Germinal center (tissue), 1 donor: ENCODE measurements at places on chromosomes 4 and X.

DNA sequence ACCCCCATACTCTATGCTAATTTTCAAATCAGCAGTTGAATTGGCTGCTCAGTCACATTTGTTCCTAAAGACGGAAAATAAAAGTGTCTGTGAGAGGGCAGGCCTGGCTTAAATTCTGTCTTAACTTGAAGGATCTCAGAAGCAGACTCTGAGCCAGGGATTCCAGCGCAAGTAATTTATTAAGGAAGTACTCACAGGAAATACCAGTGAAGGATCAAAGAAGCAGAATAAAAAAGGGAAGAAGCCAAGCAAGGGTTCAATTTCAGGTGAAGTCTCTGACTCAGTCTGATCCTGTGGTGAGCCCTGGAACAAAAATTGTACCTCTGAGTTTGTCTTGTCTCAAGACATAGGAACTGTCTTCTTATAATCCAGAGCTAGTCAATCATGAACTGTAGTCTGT, 52.2 kb downstream of the IL1RAPL1 start:
- no peak for DNase-seq

- DNase-seq, result no peak
These were observed 224.6 kb downstream of the BCOR start for GRCh38 chrX:39873117-39873516.

- no peak for DNase-seq
These were observed 125.8 kb upstream of the SLC7A11 start for GRCh38 chr4:138367942-138368341.

DNA sequence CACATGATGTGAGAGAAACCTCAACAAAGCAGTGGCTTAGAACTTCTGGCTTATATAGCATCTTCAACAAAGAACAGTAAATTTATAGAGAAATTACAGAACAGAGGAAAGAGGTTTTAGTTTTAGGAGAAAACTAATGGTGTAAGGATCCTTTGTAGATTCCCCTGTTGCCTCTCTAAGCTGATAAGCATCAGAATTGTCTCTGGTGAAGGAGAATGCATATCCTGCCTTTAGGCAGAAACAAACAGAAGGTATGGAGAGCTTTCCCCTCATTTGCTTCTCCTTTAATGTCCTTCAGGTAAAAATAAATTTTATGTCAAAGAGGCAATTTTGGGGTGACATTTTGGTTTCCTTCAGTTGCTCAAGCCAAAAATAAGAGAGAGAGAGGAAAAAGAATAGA, 625.9 kb downstream of the CCSER1 start:
- no peak for DNase-seq

DNA sequence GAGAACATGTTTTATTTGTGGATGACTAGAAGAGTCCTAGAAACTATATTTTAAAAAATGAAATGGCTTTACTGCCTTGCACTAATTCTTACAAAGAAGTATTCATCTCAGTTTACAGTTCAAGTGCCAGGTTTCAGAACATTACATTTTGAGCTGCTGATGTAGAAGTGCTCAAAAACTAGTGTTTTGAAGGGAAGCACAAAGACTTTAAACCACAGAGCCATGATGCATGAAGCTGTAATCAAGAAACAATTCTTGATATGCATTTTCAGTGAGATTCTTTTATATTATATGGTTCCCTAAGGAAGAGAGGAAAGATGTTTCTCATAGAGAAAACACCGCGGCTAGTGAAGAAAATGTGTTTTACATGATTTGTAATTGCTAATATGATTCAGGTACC, 1163.0 kb downstream of the RAPGEF2 start:
- no peak for DNase-seq

DNA sequence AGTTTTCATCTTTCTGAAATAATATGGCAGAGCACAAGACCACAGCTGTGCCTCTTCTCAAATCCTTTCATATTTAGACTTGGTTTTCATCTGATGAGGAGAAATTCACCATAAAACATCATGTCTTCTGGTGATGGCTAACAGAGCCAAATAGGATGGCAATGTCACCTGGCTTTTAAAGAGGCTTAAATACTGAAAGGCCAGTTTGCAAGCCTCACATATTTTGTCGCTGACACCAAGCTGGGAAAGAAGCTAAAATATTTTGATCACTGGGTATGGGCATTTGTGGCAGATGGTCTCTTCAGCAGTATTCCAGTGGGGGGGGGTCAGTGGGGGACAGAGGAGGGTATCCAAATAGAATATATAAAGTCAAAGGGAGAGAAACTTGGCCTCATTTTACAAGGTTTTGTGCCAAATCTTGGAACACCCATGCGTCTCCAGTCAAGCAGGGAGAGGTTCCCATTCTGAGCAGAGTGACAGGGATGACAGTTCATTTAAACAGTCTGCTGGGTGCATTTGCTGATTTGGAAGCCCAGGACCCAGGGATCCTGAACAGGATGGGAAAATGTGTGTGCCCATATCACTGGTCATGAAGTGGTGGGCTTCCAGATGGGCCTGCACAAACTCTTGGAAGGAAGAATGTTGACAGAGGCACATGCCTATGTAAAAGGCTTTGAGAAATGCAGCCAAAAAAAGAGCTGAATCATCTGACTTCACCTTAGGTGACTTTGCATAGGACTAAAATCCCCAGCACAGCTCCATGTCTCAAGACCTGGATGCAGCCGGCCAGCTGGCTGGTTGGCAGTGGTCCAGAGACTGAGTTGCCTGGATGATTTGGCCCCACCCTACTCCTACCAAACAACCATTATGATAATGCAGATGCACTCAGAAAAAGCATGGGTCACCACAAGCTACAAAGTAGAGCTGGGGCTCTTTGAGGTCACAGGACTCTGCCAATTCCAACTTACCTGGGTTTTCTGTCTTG, 484.4 kb upstream of the NR3C2 start:
- DNase-seq, result no peak

DNA sequence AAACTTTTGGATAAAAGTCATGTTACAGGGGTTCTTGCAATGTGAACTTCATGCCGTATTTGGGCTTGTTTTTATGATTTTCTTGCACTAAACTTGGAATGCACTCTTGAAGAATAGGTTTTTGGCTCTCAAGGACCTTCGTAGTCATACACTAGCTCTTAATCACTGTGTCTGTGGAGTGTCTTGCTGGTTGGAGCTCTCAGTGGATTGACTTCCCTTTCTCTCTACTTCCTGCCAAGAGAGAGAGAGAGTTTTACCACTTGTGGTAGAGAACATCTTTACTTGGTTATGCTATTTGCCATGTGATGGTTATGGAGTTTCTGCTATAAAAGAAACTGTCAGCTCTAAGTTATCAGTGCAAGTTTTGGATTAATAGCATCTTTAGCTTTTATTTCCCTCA, 112.4 kb downstream of the BMPR1B start:
- DNase-seq, result no peak

DNA sequence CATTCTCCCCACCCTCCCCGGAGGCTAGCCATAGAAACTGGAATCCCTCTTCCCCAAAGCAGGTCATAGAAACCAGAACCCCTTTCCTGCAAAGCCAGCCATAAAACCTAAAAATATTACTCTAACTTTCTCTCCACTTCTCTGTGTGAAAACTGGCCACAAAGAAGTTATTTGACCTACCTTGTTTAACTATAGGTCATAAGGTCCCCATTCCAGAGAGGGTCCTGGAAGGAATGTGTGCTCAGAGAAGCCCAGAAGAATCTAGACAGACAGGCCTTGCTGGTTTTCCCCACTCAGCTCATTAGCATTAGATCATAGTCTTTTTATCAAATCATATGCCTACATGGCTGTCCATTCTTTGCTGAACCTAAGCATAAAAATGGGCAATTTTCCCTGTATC, 52.8 kb upstream of the TEX13A start:
- no peak for DNase-seq

- no peak for DNase-seq
These were observed 46.3 kb upstream of the LONRF3 start for GRCh38 chrX:118928151-118928550.

DNA sequence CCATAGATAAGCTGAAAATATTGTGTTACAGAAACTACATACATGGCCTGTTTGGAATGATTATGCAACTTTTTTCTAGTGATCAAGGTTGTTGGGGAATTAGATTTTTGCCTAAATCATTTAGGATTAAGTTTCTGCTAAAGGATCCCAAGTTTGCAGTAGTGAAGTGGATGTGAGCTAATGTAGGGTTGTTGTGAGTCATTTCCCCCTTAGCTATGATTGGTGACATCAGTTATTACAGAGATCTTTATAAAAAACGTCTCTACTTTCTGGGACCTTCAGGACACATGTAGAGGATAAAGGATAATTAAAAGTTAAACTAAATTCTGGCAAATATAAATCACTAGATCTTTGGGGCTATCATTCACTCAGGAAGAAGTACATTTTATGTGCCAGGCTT, 133.3 kb downstream of the GATB start:
- DNase-seq, result no peak

DNA sequence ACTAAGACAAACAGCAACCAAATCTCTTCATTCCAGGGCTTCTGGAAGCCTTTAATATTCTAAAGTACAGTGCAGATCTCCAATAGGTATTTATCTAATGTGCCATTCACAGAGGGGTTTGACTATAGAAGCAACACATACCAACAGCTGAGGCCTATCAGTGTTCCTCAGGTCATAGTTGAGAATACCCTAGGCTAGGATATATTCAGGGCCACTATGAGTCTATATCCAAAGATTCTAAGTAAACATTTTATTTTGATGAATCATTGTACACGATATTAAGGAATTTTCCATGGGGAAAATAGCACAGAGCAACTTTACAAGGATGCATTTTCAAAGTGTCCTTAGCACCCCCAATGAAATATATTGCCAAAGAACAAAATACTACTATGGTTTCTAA, 9.7 kb downstream of the SMIM10 start:
- no peak for DNase-seq

- no peak for DNase-seq
These were observed 290.4 kb upstream of the MAGEB16 start for GRCh38 chrX:35507701-35508100.

DNA sequence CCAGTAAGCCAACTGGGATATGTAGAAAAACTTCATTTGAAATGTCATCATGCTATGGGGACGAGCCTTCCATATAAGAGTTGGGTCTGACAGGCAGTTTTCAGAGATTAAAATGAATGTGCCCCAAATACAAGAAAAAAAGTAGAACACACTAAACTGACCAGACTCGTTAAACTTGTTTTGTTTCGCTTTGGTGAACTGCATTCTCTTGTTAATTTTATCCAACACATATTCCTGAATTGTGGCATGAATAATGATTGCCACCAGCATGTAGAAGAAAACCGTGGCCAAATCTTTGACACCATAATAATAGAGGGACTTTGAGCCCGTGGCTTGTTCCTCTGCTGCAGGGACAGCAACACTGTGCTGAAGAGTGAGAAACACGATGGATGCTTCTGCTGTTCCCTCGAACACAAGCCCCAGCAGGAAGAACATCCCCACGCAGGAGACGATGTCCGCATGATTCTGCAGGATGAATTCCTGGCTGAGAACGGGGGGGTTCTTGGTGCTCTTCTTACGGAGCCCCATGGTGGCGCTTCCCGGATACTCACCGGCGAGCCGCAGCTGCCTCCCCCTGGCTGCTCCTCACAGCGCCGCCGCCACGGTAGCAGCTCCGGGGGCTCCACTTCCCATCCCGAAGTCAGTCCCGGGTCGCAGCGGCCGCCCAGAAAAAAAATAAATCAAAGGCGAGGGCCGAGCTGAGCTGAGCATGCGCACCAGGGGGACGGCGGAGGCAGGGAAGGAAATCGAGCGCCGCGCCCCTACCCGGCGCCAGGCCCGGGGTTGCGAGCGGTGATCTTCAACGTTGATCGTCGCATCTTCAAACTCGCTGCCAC, at the start of gene TRAM1L1:
Gene TRAM1L1 (minus strand): TSS at position 711 of the 836 bp plus-strand sequence. CDS start 183 bp downstream, at position 528.
- peak; percentile 2 for DNase-seq

DNA sequence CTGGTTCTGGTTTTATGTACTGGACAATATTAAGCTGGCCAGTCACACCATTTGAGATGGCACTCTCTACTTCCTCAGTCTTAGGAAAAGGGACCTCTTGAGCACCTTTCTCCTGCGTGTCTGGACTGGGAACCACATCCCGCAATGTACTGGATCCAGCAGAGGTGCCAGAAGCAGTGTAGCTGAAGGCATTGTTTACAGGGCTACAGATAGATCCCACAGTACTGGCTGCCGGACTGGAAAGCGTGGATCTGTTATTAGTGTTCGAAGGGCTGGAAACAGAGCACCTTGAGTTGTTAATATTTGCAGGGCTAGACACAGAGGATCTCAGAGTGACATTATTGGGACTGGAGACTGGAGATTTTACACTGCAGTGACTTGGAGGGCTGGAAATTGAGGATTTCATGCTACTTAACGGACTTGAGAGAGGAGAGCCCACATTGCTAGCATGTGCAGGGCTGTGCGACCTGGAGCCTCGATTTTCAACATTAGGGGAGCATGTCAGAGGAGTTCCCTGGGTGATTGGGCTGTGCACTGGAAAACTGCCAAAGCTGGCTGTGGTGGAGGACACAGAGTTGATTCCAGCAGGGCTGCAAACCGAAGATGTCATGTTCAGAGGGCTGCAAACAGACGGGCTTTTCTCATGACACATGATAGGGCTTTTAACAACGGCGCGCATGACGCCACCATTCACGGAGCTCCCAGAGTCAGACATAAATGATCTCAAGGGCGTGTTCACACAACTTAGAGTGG, 6.4 kb downstream of the NR3C2 start:
- DNase-seq, result no peak

DNA sequence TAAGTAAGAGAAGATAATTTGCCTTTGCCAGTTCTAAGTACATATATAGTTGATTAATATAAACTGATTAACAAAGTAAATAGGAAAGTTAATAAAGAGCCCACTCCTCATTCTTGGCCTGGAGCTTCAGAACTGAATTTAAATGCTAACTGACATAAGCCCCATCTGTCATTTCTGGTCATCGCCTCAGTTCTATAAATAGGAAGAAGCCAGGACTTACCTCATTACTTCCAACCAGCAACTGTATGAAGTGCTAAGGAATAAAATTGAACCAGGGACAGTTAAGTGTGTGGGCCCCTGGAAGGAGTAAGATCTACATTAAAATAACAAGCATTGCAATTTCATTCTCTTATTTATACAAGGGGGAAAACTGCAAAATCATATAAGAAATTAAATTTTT, 52.0 kb upstream of the PDLIM5 start:
- DNase-seq, result no peak

DNA sequence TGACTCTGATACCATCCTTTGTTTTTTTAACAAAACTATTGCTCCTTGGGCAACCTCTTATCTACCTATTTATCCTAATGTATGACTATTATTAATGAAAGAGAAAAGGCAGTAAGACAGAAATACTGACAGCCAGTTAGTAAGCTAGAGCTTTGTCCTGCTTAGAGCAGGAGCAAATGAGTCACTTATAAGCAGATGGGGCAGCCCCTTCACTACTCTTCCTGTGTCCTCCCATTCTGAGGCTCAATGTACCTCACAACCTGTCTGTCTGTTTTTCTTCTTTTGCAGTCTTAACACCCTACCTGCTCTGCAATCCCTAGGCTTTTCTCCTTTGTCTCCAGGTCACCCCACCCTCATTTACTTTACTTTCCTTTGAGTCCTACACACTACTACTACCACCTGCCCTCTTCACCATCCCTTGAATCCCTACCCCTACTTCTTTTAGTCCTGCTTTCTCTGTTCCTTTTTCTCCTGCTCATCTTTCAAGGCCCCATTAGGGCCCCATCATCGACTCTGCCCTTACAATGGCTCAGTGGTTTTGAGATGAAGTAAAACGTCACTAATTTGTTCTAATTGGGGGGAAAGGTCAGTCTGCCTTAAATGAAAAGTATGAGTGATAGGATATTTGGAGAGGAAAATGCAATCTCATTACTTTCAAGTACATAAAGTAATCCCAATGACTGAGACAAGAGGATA, 294.3 kb downstream of the GUCY2F start:
- no peak for DNase-seq

GRCh38 chrX:66017659-66018170, 22.2 kb downstream of the VSIG4 start:
- DNase-seq, result no peak
